ENCODE measurements at places on chromosomes 12 and 14.
A peak's percentile ranks its signal among the peaks of the same experiment; 100 is the strongest.

GRCh38 chr12:11785712-11786111 lies 136.2 kb downstream of the ETV6 start:
- no peak for DNase-seq

- DNase-seq, result no peak
These were observed 81.5 kb downstream of the PLXNC1 start for GRCh38 chr12:94229902-94230301.

GRCh38 chr14:67554341-67554740 lies 21.3 kb downstream of the PLEKHH1 start:
- DNase-seq, result no peak

GRCh38 chr14:91925001-91925726 lies 22.3 kb downstream of the FBLN5 start:
- DNase-seq, result no peak

GRCh38 chr12:10213168-10214135 lies 775 bp downstream of the GABARAPL1 start:
- peak; percentile 74 for DNase-seq

DNA sequence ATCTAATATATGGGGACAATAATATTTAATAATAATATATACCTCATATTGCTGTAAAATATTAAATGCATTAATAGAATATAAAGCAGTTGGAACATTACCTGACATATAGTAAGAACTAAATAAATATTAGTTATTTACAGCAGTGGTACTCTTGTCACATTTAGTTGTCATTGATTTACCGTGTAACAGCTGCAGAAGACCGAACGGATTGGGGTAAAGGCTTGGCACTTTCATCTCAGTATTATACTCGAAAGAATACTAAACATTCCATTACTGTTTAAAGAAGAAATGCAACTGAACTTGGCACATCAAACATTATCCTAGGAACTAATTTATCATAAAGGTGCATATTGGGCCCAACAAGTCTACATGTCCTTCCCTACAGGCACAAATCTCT lies 61.1 kb downstream of the ITPR2 start:
- DNase-seq, result no peak

DNA sequence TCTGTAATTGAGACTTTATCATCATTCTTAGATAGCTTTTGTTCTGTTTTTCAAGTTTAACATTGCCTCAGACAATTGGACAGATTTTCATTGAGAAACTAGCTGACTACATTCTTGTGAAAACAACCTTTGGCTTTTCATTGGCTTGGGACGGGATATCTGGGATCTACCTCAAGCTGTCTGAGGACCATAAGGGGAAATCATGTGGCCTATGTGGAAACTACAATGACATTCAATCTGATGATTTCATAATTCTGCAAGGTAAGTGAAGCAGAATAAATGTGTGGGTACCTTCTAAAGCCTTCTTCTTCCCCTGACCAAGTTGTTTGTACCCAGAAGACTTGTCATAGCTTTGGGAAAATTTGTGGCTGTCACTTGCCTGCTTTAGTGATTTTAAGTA lies 133.5 kb downstream of the OTOGL start:
- no peak for DNase-seq

DNA sequence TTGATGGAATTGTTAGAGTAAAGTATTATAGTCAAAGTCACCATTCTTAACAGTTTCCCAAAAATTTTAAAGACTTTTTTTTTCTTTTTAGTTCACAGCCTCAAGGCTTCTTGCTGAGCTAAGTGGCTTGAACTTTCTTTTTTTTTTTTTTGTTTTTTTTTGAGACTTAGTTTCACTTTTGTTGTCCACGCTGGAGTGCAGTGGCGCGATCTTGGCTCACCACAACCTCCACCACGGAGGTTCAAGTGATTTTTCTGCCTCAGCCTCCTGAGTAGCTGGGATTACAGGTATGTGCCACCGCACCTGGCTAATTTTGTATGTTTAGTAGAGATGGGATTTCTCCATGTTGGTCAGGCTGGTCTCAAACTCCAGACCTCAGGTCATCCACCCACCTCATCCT lies 92.8 kb downstream of the SETD3 start:
- DNase-seq, result no peak

DNA sequence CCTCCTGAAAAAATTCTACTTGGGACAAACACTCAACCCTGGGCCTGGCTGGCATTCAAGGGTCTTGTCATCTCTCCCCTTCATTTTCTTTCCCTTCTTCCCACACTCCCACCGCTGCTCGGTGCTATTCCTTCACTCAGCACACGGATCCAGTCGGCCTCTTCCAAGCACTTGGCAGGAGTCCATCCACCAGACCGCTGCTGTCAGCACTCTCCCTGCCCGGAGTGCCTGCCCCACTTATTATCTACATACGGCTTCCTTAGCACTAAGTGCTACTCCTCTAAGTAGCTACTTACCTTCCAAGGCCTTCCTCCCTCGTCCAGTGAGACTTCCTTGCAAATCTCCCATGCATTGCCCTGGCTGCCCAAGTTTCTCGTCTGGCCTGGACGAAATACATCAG lies 29.8 kb downstream of the CALM1 start:
- no peak for DNase-seq

DNA sequence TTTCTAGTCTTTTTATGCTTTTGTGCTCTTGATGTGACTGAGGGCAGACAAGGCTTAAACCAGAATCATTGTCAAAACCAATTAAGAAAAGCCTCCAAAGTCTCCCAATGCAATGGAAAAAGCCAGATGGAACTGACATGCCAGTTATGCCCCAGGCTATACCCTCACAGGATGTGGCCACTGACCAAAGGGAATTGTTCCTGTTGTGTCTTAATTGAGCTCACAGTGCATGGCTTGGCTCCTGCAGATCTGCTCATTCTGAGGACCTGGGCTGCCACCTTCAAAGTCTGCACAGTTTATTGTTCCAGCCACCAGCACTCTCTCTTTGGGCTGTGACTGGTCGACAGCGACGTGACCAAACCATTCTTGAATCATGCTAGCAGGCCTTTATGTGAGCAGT lies 17.1 kb upstream of the BICD1 start:
- DNase-seq, result no peak

DNA sequence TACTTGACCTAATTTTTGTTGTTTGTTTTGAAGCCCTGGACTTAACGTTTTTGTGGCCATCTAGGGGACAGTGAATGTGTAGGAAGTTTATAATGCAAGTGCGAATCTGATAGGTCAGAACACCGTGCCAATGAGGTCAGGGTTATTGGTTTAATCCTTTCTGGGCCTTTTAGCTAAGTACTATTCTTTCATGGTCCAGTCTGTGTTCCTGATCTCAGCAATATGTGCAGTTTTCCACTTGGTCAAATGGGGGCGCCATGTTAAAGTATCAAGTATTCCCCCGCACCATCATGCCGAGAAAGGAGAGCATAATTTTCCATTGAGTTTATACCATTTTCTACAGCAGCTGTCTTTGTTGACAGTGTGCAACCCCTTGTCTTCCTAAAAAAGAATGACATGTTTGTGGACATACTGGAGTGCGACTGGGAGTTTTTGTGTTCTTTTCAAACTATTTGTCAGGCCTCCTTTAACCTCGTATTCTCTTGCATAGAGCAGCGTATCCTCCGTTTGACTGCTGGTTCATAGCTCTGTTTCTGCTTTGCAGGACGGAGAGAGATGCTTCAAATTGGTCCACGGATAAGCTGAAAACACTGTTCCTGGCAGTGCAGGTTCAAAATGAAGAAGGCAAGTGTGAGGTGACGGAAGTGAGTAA lies 1.3 kb downstream of the AHSA1 start:
- peak; percentile 55 for DNase-seq

GRCh38 chr14:24935796-24936195 lies 114.2 kb downstream of the STXBP6 start:
- DNase-seq, result no peak

DNA sequence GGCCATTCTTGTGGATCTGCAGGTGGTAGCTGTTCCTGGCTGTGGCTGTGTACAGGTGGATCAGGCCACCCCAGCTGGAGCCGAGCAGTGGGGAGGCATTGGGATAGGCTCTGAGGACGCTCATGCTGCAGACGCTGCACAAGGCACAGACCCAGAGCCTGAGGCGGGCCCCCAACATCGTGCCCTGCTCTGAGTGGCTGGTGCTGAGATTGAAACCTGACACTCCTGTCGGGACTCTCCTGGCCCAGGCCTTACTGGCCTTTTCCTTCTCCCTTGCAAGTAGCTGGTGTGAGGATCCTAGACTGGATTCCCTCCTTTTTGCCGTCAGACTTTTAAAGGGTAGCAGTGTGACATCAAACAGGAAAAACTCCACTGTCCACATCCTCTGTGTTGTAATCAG lies at the start of gene FGF23:
TSS of gene FGF23 (minus strand) at position 308 of the 400 bp plus-strand sequence. CDS start at position 178, 130 bp downstream.
- DNase-seq, result no peak

Measured in activated CD4-positive, alpha-beta T cell treated with anti-CD3 and anti-CD28 coated beads, Interleukin-2, amount 50 U/mL, for 4 hours (primary cell).